Endodermal cell (in vitro differentiated cells): ENCODE measurements at places on chromosomes 7 and 10. TPM values are rescaled to one million over a fixed set of nuclear protein-coding genes. Genes with fewer than 3 reads are reported as not detected.

CC2D2B gene
- total RNA-seq: 0.33 to 0.84 TPM (median 0.84 TPM) in 3 replicates

DNA sequence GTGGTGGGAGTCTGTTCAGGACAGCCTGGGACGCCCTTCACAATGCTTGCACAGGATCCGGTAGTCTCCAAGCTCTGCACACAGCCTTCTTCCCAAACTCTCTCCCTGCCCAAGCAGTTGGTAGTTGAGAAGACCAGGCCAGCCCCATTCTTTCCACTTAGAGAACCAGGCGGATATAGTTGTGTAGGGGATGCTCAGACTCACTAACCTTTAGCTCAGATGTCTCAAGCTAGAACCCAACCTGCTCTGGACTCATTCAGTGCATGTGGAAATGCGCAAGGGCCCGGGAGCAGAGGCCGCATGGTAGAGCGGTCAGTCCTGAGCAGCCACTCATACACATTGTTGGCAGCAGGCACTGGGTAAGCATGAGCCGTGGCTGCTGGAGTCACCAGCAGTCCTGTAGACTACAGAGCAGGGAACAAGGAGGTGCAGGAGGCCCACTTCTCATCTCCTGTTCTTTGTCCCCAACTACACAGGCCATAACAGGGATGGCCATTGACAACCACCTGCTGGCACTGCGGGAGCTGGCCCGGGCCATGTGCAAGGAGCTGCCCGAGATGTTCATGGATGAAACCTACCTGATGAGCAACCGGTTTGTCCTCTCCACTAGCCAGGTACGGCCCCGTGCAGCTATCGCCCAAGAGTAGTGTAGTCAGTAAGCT, 17.2 kb upstream of the C10orf53 start:
- no peak for DNase-seq

DNA sequence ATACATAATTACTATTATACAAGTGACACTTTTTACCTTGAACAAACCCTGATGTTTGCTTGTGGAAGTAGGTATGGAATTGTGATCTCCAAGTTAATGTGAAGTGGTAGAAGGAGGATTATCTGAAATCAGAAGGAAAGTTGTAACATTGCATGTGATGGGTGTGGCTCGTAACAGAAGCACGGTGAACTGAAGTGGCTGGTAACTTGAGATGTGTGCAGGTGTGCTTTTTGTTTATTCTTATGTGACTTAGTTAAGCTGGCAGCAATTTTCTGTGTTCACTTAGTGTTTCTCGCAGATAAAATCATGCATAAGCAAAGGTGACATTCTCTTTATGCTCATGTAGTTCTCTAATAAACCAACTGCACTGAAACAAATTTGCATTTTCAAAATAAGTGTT, 82.3 kb downstream of the ZEB1 start:
- no peak for DNase-seq

GRCh38 chr10:62671104-62671503, 133.4 kb upstream of the ADO start:
- no peak for DNase-seq

DNA sequence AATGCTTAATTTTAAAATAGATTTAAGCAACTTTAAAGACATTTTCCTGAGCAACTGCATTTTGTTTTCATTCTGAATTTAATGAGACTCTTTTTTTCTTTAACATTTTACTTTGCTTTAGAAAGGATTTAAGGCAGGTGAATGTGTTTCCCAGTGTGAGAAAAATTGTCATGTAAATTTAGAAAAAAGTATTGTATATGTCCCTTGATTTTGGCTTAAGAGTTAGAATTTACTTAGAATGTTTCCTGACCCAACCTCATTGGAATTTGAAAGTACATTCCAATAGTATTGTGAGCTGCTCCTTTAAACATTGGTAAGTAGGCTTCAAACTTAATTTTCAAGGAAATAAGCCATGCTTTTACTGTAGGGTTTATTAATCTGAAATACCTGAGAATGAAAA, 110.2 kb downstream of the PTEN start:
- no peak for DNase-seq

- no peak for DNase-seq
These were observed 8.2 kb downstream of the BLNK start for GRCh38 chr10:96263176-96263575.
